ENCODE measurements at places on chromosomes 5 and 9.

DNA sequence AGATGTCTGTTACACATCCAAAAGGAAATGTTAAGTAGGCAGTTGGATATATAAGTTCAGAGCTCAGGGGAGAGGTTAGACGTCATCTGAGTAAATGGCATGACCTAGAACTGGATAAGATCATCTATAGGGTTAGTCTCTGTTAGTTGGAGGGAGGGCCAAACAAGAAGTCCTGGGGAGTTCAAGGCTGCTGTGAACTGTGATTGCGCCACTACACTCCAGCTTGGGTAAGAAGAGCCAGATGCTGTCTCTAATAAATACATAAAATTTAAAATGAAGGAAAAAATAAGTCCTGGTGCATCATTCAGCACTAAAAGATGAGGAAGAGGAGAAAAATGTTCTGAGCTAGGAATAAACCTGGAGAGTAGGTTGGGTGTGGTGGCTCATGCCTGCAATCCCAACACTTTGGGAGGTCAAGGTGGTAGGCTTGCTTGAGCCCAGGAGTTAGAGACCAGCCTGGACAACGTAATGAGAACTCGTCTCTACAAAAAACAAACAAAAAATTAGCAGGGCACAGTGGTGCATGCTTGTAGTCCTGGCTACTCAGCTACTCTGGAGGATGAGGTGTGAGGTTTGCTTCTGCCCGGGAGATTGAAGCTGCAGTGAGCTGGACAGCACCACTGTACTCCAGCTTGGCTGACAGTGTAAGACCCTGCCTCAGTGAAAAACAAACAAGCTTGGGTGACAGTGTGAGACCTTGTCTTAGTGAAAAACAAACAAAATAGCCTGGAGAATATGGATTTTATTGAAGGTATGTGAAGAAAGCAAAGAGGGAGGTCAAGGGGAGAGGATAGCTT lies 123.6 kb downstream of the ACTBL2 start:
- DNase-seq = no peak

GRCh38 chr9:98502976-98503325 lies 205.8 kb downstream of the GABBR2 start:
- DNase-seq = no peak

GRCh38 chr5:149358294-149358651 lies 427 bp downstream of the PCYOX1L start:
- no peak for DNase-seq

GRCh38 chr5:73388740-73389139 lies 59.8 kb downstream of the FOXD1 start:
- no peak for DNase-seq

GRCh38 chr5:37136694-37137093 lies 112.5 kb downstream of the CPLANE1 start:
- DNase-seq = no peak

DNA sequence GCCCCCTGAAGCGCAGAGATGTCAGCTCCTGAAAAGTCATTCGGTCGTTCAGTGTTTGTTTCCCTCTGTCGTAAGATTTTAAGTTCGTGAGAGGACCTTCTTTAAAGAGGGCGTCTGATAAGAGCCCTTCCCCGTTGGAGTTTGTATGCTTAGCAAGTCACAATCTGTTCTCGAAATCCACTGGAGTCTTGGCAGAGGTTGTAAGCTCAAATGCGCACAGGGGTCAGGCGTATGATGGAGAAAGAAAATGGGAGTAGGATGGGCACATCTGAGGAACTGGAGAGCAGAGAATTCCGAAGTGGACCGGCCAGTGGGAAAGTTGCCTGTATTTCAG lies 710 bp downstream of the HSD17B4 start:
- DNase-seq = no peak

DNA sequence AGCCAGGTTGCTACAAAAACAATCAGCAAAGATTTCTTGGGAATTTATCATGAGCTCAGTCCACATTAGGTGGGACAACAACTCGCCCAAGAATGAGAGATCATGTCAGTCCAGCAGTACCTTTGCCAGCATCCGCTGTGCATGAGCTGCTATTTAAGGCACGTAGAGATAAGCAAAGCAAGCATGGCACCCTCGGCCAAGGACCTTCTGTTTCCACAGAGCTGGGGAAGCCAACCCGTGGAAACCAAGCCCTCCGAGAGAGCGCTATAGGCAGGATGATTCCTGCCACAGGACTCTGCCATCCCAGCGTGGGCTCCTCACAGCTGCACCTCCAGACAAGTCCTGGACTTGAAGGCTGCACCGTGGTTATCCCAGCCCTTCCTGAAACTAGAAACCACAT lies 189.5 kb upstream of the PPP1R26 start:
- no peak for DNase-seq

GRCh38 chr9:114181607-114182409 lies 26.5 kb downstream of the COL27A1 start:
- no peak for DNase-seq

GRCh38 chr9:133681658-133682306 lies 45.6 kb downstream of the DBH start:
- no peak for DNase-seq

DNA sequence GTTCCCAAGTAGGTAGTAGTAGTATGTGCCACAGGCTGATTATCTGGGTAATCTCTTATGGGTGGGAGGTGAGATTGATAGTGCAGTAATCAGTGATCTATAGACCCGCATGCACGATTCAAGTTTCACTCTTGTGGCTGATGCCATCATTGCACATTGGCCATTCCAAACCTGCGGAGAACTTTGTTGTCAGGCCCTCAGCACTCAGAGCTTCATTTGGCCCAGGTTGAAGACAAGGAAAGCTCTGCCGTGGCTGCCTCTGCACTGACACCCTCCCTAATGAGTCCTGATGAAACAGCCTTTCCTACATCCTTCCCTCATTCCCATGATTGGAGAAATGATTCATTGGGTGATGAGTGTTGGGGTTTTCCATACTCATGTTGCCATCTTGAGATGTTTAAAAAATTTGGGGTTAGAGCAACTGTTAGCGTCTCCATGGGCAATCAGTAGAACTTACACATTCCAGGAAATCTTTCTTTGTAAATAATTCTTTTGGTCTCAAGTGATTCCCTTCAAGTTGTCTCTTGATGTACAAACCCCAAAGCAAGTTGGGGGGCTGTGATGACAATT lies 22.9 kb downstream of the PROP1 start:
- no peak for DNase-seq

- DNase-seq = no peak
Measured at GRCh38 chr9:97527626-97528528, 26.4 kb downstream of the TMOD1 start.

DNA sequence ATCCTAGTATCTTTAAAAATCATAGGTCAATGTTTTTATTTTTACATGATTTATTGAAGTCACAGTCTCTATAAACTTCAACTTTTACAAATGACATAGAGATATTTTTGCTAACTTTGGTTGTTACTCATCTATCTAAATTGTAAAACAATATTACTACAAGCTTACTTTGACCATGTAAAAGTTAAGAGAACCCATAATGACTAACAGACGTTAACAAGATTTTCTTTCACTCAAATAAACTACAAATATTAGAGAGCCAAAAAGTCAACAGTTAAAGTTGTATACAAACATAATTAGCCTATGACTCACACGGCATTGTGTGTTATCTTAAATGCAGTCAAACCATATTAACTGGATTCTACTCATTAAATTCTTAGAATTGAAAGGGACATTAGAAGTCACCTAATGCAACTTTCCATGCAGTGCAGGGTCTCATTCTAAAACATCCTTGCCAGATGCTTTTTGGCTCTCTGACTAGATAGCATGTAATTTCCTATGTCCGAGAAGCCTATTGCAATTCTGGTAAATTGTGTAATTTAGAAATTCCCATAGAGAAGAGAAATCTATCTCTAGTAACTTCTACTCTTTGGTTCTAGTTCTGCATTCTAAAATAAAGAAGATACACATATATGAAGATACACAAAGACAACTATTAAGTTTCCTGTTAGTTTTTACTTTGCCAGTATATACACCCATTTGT lies 42.2 kb upstream of the UGT3A2 start:
- no peak for DNase-seq

GRCh38 chr5:11322133-11322532 lies 561.1 kb upstream of the DAP start:
- no peak for DNase-seq

GRCh38 chr9:70392189-70392588 lies 22.3 kb downstream of the KLF9 start:
- no peak for DNase-seq

GRCh38 chr9:133735931-133736330 lies 2.2 kb downstream of the SARDH start:
- no peak for DNase-seq

- DNase-seq = no peak
Measured at GRCh38 chr9:130417602-130418001, 27.2 kb upstream of the ASS1 start.

DNA sequence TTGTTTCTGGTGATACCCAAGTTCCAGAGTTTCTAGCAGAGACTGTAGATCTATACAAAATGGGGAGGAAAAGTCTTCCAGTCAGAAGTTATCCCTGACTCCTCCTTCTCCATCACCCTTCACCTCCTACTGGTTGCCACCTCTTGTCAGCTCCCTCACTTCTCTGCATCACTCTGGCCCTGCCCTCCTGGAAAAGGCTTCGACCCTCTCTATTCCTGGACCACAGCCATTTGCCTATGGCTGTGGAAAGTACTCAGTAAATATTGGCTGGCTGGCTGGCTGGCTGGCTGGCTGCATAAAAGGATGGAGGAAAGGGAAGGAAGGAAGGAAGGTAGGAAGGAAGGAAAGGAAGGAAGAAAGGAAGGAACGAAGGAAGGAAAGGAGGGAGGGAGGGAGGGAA lies 32.7 kb upstream of the ABCA1 start:
- no peak for DNase-seq

DNA sequence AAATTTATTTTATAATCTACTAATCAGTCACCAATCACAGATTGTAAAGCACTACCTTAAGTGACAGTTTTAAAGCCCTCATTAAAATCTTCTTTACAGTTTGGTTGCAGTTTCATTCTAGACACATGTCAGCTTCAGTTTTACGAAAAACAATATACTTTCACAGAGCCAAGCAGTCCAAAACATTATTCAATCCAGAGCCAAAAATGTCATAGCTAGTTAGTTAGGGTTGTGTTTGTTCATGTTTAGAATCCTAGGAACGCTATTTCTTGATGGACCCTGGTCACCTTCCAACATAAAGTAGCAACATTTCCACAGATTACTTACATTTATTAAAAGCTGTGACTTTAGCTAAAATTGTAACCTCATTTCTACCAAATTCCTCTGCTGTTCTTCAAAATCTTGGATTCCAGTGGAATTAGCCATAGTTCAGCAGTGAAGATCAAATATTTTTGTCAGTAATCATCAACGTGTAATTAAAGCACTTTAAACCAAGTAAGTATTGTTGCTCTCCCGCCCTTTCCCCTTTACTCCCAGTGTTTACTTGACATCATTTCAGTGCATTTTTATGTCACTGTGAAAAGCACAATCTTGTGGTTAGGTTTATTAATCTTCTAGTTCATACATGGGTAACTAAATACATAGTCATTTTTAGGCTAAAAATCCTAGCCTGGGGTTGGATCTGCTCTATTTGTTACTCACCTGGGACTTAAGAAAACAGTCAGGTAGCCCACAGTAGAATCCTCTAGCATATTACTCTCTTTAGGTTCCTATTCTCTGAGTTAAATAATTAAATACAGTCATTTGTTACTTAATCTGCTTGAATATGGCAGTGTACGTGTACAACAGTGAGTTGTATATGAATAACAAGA lies 74.3 kb downstream of the NIPBL start:
- DNase-seq = no peak

- DNase-seq = no peak
Measured at GRCh38 chr5:124468671-124469411, 277.6 kb downstream of the ZNF608 start.

DNA sequence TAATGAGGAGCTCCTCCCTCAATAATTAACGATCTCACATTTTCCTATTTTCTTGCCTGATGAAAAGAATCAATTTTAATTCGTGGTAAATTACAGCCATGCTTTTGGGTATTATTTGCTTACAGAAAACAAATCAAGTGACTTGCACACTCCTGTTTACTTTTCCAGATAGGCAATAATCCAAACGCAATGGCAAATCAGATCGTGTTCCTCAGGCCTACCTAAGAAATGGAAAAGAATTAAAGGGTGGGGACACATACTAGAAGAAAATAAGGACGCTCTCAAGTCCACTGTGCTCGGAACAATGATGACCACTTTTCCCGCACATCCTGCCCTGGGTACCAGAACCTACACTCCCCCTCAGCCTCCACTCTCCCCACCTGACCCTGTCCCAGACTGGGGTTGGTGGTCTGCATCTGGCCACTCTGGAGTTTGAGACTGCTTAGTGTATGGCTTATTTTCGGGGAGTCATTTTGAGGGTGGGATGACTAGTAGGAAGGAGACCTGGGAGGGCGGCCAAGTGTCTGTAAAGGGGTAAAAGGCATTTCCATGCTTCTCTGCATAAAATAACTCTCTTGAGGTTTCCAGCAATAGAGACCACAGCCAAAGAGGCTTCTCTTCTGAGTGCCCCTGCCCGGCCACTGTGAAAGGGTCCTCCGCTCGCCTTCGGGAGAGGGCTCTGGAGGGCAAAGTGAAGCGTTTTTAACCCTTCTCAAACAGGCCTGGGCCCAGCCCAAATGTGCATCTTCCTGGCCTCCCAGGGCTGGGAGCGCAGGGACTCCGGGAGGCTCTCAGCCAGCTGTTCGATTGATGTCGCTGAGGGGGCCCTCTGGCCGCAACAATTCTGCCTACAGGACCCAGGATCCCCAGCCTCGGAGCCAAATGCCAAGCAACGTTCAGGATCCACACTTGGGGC lies 4.5 kb upstream of the OTP start:
- no peak for DNase-seq

DNA sequence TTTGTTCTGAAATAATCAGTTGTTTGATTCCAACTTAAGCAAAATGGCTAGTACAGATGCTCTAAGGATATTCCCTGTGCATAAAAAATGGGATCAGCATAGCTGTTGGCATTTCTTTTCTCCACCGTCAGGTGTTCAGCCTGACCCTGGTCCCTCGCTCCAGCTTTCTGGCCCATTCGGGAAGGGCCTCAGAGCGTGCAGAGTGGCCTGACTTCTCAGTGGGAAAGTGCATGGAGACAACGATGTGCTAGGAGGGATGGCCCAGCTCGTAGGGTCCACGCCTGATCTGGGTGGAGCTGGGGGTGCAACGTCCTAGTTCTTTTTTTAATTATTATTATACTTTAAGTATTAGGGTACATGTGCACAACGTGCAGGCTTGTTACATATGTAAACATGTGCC lies 319.1 kb upstream of the IRX4 start:
- DNase-seq = no peak

GRCh38 chr9:109417585-109418544 lies 80.2 kb downstream of the PTPN3 start:
- no peak for DNase-seq

DNA sequence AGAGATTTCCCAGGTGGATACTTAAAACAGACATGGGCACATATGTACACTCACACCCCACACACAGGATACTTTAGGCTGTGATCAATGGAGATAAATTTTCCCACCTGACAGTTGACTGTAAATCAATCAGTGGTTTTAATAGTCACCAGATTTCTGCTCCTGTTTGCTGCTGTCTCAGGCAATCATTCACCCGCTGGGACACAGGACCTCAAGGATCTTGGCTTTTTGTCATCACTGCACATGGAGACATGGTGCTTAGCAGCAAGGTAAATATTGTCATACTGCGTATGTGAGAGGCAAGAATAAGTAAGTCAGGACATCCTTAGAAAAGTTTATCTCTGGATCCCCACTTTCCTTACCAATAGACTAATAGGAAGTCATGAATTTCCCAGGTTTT lies 60.8 kb upstream of the KLF9 start:
- DNase-seq = no peak

GRCh38 chr5:61641748-61642565 lies 309.9 kb downstream of the ZSWIM6 start:
- no peak for DNase-seq

GRCh38 chr5:27387535-27388073 lies 349.2 kb upstream of the CDH9 start:
- DNase-seq = no peak

- no peak for DNase-seq
Measured at GRCh38 chr5:14831006-14831338, 40.6 kb downstream of the ANKH start.
